ENCODE measurements at places on chromosomes 2 and 18.

- DNase-seq = no peak
Observed at GRCh38 chr18:31490833-31491232, 7.1 kb upstream of the DSG2 start.

GRCh38 chr18:11176481-11176881, 27.1 kb upstream of the PIEZO2 start:
- DNase-seq = no peak

GRCh38 chr2:14761118-14761517, 128.6 kb downstream of the LRATD1 start:
- no peak for DNase-seq

GRCh38 chr18:57353940-57354461, 1.6 kb downstream of the ST8SIA3 start:
- no peak for DNase-seq

GRCh38 chr2:172181840-172182239, 79.1 kb upstream of the DLX2 start:
- DNase-seq = no peak

GRCh38 chr2:71926089-71926447, 221.6 kb downstream of the CYP26B1 start:
- no peak for DNase-seq

DNA sequence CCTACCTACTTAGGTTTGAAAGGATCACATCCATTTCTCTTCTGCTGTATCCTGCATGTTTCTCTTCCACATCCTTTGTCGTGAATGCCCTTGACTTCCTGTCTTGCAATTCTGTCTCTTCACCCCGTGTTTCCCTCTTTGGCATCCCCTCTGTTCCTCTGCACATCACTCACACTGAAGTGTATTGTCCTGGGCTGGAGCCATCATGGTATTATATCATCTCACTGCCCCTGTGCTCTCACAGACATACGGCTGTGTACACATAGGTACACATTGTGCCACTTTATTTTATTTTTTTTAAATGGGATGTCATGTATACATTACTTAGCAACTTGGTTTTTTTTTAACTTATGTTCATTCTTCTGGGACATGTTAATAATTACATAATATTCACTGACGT, 291.6 kb downstream of the ALPK2 start:
- no peak for DNase-seq

DNA sequence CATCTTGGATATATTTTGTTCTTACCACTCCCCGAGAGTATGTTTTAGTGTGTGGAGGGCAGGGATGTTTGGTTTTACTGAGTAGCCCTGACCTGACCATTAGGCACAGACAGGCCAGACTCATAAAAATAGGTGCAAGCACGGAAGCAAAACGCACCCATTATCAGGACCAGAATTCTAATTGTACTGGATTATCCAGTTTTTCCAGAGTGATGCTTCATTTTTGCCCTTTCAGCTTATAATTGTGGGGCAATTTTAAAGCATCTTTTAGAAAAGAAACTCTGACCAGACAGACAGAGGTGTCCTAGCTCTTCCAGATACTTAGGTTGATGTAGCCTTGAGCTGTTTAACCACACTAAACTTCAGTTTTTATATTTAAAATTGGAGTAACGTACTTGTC, 4.4 kb downstream of the NCOA1 start:
- no peak for DNase-seq

- no peak for DNase-seq
Observed at GRCh38 chr2:29123617-29124349, 8.6 kb downstream of the CLIP4 start.

DNA sequence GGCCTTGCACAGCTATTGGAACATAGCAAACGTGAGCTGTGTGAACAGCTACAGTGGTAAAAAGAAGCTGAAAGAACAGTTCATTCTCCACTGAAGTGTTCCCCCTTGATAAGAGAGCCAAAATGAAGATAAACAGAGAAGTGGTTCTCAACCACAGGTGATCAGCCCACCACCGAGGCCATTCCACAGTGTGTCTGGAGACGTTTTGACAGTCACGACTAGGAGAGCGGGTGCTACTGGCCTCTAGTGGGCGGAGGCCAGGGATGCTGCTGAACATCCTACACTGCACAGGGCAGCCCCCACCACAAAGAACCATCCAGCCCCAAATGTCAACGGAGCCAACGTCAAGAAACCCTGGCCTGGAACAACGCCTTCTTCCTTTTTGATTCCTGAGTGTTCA, 38.4 kb downstream of the ADCY3 start:
- no peak for DNase-seq

DNA sequence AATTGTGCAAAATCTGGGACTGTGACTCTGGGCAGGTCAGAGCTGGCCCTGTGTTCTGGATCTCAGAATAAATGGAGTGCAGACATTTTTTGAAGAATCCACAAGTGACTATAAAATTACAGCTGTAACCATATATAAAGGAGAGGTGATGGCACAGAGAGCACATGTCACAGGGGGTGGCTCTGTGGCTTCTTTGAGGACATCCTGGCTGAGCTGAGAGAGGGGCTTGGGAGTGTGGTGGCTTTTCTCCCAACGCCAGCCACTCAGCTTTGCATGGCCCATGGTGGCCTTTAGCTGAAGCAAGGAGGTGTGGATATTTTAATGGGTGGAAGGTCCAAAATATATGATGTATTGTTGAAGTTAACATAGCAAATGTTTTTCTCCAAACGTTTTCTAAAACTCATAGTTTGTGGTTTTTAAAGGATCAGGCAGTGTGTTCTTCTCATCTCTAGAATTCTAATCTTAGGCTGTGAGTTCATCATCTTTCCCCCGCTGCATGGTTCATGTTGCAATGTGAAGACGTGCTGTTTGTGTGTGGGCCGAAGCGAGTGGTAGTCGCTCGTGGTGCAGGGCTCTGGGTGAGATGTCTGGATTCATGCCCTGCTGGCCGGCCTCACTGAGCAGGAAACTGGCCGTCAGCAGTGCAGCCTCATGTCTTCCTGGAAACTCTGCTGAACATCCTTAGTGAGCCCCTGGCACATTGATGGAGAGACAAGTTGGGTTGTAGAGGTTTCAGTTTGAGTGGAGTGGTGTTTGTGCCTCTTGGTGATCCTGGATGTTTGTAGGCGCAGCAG, 109.9 kb downstream of the ZNF236 start:
- no peak for DNase-seq

GRCh38 chr2:73908689-73909652, 16.2 kb downstream of the ACTG2 start:
- DNase-seq = no peak

- no peak for DNase-seq
Observed at GRCh38 chr2:101843048-101843447, 145.5 kb downstream of the MAP4K4 start.

Data from CD4-positive, alpha-beta T cell treated with Interleukin-4 for 4 hours (primary cell).